ENCODE measurements at places on chromosomes 12 and 14. TPM values are rescaled to one million over a fixed set of nuclear protein-coding genes. Genes with fewer than 3 reads are reported as not detected.

The RASSF3 gene
- total RNA-seq: 24.2 TPM

The AICDA gene
- 0.31 TPM for total RNA-seq

The HVCN1 gene
- 0.65 TPM for total RNA-seq

The FAR2 gene
- total RNA-seq: not detected

The LRCOL1 gene
- not detected for total RNA-seq

The TAS2R46 gene
- not detected for total RNA-seq

The ADCY4 gene
- not detected for total RNA-seq

The FGF23 gene
- total RNA-seq: not detected

The GPD1 gene
- total RNA-seq: 0.07 TPM

Data from A549 treated with ZK216348 at 1 μM for 4 hours (cell line).